GM10248 (cell line): ENCODE measurements at places on chromosomes 12 and 14.
A peak's percentile ranks its signal among the peaks of the same experiment; 100 is the strongest.

- DNase-seq: no peak
Observed at GRCh38 chr14:74956027-74956279, 556 bp upstream of the PGF start.

- DNase-seq: no peak
Observed at GRCh38 chr12:114933428-114934160, 249.6 kb upstream of the TBX3 start.

GRCh38 chr12:121595520-121595919 lies 14.7 kb upstream of the KDM2B start:
- DNase-seq: no peak

DNA sequence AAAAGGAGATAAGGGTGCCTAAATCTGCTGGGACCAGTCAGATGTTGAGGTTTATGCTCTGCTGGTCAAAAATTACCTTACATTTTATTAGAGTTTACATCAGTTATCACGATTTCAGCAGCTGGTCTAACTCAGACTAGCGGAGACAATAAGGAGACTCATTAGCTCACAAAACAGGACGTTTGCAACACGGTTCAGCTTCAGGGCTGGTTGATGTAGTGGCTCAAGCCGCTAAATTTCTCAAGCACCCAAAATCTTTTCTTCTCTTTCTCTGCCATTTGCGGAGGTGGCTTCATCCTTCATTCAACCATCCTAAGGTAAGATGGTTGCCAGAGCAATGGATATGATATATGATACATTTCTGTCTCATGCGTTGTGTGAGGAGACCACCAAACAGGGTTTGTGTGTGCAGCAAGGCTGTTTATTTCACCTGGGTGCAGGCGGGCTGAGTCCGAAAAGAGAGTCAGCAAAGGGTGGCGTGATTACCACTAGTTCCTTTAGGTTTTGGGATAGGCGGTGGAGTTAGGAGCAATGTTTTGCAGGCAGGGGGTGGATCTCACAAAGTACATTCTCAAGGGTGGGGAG lies 30.3 kb upstream of the CLIP1 start:
- no peak for DNase-seq

DNA sequence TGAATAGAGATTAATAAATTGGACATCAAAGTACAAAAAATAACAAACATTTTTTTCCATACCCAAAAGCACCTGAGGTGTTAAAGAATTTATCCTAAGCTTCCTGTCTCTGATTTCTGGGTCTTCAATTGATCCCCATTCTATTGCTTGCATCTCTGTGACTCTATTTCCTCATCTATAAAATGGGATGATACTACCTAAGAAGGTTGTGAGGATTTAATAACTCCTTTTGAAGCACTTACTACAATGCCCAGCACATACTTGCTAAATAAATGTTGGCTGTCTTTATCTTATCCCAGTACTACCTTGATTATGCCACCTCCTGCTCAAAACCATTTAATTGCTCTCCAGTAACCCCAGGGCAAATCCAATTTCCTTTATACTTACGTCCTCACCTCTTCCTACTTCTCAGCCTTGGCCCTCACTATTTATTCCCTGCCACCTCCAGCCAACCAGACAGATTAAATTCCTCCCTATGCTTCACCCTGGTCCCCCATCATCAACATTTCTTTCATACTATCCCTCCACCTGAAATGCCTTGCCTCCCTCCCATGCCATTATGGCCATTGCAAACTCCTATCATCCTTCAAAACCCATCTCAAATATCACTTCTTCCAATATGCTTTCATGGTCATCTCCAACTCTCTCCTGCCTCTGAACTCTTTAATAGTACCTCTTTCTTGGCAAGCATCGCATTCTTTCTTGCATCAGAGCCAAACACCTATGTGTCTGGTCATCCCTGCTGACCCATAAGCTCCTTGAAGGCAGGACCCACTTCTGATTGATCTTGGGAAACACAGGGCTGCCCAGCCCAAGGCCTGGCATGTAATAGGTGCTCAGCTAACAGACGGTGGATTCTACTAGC lies 7.9 kb upstream of the ASIC1 start:
- DNase-seq: no peak

DNA sequence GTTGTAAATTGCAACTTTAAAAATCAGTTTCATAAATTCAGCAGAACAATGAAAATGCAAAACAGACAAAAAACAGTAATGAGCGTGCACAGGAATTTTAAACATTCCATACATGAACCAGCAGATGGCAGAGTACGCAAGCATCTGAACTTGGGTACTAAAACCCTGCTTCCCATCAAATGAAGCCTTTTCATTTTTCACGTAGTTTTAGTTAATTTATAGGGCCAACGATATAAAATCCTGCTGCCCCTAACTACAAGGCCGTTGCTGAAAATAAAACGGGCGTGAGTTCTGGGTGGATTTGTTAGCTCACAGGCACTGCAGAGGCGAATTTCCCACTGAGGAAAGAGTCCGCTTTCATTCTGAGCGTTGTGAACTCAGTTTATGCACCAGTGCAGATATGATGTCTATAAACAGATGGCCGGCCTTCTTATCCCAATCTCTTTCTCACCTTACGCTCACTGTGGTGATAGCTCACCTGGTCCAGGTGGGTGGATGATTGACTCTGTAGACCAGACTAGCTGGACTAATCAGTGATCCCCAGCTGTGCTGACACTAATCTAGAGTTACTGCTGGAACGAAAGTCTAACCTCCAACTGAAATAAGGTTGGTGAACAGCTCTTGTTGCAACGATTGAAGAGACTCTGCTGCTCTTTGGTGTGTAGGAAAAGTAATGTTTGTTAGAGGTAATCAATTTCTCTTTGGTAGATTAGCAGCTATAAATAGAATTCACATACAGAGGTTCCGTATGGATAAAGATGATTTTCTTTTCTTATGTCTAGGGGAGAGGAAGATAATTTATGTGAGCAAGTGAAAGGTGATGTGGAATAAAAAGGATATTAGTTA lies 89.2 kb downstream of the PDZRN4 start:
- DNase-seq: peak; percentile 18

DNA sequence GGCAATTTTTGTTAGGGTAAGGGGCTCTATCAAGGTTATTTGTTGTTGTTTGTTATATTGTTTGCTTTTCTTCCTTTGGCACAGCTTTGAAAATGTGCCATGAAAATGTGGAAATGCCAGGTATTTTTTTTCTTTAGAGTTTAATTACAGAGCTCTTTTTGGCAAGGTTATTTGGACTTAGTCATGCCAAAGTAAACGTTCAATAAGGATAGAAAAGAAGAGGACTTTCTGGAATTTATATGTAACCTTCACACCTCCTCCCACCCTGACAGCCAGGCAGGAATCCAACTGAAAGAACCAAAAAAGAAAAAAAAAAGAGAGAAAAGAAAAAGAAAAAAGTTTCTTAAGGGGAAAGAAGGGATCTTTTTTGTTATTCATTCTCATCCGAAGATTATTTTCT lies 217.8 kb downstream of the KITLG start:
- DNase-seq: no peak

DNA sequence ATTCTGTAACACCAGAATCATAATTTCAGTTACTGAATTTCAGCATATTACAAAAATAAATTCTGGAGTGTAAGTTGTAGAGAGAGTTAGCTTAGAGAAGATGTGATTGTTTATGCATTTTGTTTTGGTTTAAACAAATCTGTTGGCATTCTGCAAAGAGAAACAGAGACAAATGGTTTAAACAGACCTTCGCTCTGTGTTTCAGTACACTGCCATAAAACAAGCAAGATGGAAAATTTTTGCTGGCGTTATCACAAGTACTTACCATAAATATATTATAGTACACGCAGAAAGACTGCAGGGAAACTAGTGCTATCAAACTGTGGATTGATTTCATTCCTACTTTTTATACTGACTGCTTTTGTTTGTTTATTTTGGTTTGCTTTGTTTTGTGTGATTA lies 850.3 kb upstream of the FOXG1 start:
- DNase-seq: no peak

DNA sequence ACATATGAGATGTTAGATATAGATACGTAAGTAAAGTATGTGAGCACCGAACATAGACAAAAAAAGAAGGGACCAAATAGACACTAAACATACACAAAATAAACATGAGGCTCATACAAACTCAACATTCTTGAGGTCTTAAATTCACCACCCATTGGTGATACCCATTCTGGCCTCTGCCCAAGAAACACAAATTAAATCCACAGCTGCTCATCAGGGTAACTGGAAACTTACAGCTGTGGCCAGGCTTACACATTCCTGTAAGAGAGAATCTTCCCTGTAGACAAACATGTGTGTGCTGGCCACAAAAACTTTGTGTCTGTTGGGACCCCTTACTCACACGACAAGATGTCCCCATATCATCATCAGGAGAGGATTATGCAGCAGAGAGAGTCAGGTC lies 22.4 kb downstream of the MAGOHB start:
- DNase-seq: no peak

GRCh38 chr12:100789146-100789545 lies 5.4 kb upstream of the ANO4 start:
- DNase-seq: no peak

GRCh38 chr12:88144037-88144436 lies 1.9 kb downstream of the TMTC3 start:
- no peak for DNase-seq
